ENCODE measurements at places on chromosomes 11 and 22. TPM values are rescaled to one million over a fixed set of nuclear protein-coding genes. Genes with fewer than 3 reads are reported as not detected.

Gene MPPED2
- total RNA-seq: 5.6 TPM

Gene ENTHD1
- total RNA-seq: 0.09 TPM

Gene DEFB131B
- total RNA-seq: not detected

Gene KCNE3
- total RNA-seq: 71.8 TPM

Gene TSPAN32
- 1.1 TPM for total RNA-seq

Gene OR2AT4
- total RNA-seq: not detected

Gene C1QTNF4
- total RNA-seq: 5.5 TPM

Gene NRGN
- total RNA-seq: 6.1 TPM

Gene HIRA
- total RNA-seq: 25.2 TPM

- no peak for DNase-seq
Observed at GRCh38 chr11:87361891-87362290, 324.2 kb downstream of the TMEM135 start.

GRCh38 chr22:41241133-41241676, 474 bp upstream of the CHADL start:
- no peak for DNase-seq

- DNase-seq: no peak
Observed at GRCh38 chr11:128299132-128299726, 288.1 kb downstream of the ETS1 start.

- no peak for DNase-seq
Observed at GRCh38 chr11:49202287-49202976, 6.0 kb downstream of the FOLH1 start.

- DNase-seq: no peak
Observed at GRCh38 chr22:36772451-36772850, 3.5 kb downstream of the IFT27 start.

- DNase-seq: no peak
Observed at GRCh38 chr11:36890121-36890679, 292.2 kb upstream of the RAG2 start.

GRCh38 chr11:48210052-48210451, 6.6 kb upstream of the OR4B1 start:
- DNase-seq: no peak

DNA sequence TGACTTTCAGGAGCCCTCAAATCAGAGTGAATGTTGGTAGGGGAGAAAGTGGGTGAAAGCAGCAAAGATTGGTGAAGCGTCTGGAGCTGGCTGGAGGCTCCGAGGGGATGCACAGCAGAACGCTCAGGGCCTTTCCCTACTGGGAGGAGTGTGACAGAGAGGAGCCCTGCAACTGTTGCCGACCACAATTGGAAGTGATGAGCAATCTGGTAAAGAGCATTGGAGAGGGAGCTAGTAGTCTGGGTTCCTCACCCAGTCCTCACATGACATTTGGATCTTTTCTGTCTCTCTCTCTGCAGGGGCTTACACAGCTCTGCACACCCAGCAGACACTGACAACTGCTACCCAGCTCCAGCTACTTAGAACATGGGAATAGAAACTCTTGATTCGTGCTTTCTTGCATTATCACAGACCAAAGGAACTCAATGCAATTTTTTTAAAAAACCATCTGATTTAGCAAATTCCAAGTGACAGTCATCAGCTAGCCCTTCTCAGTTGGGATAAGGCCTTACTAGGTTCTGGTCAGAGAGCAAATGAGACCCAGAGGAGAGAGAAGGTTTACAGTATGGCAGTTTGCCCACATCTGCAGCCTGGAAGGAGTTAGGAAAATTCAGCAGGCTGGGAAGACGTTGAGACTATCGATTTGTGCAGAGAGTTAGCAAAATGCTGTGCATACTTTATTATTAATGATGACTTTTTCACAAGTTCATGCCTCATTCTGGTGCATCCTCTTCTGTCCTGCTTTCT, 278.0 kb upstream of the PLET1 start:
- no peak for DNase-seq

DNA sequence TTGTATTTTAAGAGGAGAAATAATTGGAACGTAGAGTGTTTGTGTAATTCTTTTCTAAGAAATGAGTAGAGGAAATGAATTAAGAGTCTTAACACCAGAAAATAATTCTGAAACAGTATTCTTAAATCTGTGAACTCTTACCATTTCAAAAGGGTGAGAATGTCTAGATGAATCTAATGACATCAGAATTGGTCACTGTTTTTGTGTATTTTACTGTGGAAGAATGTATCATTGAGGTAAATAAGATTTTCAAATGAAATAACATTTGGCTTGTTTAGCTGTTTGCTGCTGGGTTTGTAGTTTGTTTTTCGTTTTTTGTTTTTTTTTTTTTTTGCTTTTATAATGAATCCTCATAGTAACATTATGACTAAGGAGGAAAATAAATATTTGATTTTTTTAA, 97.6 kb downstream of the EMSY start:
- DNase-seq: no peak

- peak; percentile 45 for DNase-seq
Observed at GRCh38 chr11:29343465-29344333, 673.1 kb downstream of the KCNA4 start.

GRCh38 chr22:35894937-35895708, 133.5 kb downstream of the RBFOX2 start:
- peak; percentile 42 for DNase-seq

GRCh38 chr11:133811850-133812685, 33.2 kb downstream of the SPATA19 start:
- no peak for DNase-seq

GRCh38 chr11:76699451-76700091, 29.0 kb upstream of the LRRC32 start:
- no peak for DNase-seq

DNA sequence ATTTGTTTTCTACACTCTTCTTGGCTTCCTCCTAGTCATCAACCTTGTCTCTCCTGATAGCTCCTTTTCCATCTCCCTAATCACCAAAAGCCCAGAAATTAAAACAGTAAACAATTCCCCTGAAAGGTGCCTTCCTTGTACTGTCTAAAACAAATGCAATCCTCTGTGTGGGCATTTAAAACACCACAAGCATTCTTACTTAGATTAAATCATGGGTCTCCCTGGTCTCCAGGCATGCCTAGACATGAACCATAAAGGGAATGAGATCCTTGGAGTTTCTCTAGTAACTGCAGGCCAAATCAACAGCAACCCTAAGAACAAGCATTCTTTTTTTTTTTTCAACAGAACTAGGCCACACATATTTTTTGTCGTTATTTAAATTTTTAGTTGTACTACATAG, 1.9 kb downstream of the BTG4 start:
- no peak for DNase-seq

DNA sequence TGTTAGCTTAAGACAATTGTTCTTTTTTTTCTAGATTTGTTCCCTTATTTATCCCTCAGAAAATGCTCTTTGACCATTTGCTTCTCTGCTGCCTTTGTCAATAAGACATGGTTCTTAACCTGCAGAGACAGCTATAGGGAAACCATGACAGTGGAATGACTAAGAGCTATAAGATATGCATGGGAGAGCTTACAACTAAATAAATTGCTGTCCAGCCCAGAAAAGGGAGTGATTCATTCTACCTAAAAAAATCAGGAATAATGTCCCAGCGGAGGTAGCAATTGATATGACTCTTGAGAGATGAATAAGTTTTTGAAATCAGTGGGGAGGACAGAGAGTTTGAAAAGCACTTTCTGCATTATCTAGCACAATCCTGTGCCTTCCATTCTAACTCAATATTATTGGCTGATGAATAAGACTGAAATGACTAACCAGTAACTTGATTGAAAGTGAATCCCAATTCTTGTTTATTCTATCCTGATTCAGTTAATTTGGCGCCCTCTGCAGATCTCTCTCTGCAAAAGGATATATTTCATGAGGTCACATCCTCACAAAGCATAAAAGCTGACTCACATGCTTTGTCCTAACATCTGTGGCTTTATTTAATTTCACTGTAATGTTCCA, 680.5 kb upstream of the API5 start:
- no peak for DNase-seq

DNA sequence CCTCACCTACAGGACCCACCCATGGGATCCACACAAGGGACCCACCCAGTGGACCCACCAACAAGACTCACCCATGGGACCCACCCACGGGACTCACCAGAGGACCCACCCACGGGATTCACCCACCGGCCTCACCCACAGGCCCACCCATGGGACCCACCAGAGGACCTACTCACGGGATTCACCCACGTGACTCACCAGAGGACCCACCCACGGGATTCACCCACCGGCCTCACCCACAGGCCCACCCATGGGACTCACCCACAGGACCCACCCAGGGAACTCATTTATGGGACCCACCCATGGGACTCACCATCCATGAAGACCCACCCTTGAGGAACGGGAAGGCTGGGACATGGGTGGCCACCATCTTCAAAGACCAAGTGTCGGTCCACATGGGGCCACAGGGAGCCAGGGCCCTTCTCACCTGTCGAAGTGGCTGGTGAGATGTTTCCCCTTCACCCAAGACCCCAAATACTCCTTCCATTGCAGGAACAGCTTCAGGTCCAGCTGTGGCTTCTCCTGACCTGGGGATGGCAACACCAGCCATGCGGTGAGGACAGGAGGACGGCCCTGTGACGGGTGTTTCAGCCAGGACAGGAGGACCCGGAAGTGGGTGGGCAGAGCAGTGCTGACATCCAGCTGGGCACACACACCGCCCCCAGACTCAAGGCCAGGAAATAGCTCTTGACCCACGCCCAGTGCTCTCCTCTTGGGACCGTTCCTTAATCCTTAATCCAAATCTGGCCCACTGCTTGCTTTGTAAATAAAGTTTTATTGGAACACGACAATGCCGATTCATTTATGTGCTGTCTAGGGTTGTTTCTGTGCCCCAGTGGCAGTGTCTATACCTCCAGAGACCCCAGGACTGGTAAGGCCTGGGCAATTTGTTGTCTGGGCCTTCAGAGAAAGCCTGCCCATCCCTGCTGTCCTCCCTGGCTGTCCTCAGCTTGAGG, 1005.1 kb downstream of the BRD1 start:
- DNase-seq: no peak

GRCh38 chr11:64088162-64089026, 52.7 kb downstream of the FLRT1 start:
- DNase-seq: no peak

GRCh38 chr11:23727794-23728193, 769.1 kb upstream of the LUZP2 start:
- no peak for DNase-seq

- DNase-seq: no peak
Observed at GRCh38 chr11:113833151-113833550, 42.2 kb downstream of the USP28 start.

DNA sequence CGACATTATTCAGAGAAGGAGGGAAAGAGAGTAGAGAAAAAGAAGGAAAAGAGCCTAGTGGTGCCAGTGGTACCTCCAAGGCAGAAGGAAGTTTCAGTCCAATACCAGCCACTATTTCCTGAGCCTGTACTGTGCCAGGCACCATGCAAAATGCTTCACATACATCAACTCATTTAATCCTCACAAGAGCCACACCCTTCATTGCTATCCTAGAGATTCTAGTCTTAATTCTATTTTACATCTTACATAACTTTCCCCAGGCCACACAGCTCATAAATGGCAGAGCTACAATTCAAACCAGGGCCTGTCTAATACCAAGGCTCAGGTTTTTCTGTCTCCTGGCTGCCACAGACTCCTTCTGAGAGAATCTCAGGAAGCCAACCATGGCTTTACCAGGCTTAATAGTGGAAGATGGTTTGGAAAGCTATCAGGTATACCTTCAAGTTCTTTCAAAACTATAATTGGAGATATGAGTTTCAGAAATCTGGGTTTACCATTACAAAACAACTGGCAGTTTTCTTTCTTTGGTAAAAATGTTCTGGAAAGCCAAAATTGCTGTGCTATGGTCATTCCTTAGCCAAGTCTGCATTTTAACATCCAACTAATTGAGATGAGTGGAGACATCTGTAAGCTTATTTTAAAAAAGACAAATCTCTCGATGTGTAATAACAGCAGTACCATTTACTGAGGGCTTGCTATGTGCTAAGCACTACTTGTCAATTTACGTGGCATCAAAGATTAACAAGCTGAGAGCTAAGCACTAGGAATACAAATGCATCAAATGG, 225.1 kb upstream of the PITPNB start:
- no peak for DNase-seq

GRCh38 chr11:122154994-122155393, 39.0 kb upstream of the BLID start:
- no peak for DNase-seq

GRCh38 chr11:58998480-58999290, 59.4 kb downstream of the GLYATL1 start:
- peak; percentile 18 for DNase-seq

DNA sequence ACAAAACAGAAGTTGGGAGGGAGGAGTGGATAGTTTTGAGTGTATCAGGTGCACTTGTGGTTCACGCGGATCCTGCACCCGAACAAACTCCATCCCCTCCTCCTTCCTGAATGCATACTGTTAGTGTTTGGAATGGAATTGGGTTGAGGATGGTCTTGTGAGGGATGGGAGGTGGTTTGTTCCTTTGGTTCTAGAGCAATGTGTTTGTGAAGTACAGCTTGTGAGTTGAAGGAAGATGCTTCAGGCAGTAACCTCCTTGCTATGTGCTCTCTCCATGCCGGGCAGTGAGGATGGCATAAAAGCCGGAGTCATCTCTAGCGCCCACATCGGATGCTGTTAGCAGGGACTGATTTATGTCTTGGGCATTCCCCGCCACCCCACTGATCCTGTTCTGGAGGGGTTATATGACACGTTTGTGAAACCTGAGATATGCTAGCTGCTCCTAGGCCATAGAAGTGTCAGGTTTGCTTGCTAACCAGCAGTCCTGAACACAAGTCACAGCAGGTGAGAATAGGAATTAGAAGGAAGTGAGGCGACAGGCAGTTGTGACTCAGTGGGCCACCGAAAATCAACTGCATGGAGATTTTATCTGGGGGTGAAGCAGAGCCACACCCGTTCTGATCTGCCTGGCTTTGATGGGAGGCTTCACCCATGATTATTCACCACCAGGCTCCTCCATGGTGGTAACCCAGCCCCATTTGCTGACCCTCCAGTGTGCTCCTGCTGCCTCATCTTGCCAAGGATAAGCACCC, 2.2 kb downstream of the BCR start:
- DNase-seq: no peak

DNA sequence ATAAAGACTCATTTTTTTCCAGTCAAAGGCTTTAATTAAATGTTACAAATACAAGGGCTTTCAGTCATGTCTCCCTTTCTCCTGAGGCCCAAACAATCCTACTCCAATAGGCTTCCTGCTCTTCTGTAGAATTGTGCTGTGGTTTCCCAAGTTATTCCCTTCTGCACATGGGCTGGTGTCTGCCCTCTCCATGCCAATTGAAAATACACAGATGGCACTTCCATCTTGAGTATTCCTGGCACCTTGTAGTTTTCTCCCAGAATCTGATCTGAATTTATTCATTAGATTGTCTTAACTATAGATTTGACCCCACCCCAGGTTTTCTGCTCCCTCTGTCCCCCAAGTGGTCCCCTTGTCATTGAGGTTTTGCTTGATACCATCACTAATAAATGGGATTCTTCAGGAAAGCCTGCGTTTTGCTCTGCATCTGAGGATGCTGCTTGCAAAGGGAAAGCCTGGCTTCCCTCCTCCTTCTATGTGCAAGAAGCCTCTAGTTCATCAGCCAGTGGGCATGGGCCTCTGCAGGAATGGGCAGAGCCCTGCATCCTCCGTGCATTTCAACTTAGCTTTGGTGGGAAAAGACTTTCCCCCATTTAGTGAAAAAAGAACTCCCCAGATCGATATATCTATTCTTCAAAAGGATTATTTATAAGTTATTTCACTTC, 926.7 kb downstream of the NTM start:
- no peak for DNase-seq

- DNase-seq: no peak
Observed at GRCh38 chr22:19910180-19910744, 31.3 kb upstream of the COMT start.

Measured in mucosa of gallbladder (tissue), 1 donor.